ENCODE measurements at places on chromosomes 7 and 10.
A peak's percentile ranks its signal among the peaks of the same experiment; 100 is the strongest.

DNA sequence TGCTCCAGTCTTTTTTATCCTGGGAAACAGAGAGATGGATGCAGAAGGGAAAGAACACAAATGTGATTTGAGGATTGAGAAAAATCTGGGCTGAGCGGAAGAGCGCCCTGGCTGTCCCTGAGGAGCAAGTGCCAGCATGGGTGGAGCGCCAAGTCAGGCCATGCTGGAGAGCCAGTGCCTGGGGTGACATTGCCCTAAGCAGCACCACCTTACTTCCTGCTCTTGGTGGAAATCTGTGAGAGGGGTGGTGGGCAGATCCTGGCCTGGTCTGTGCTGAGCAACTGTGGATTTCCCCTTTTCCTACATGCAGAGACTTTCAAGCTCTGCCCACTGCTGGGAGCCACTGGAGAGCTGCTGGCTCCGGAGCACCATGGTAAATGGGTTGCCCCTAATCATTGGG, 36.9 kb downstream of the DDIT4 start:
- DNase-seq = peak; percentile 52

DNA sequence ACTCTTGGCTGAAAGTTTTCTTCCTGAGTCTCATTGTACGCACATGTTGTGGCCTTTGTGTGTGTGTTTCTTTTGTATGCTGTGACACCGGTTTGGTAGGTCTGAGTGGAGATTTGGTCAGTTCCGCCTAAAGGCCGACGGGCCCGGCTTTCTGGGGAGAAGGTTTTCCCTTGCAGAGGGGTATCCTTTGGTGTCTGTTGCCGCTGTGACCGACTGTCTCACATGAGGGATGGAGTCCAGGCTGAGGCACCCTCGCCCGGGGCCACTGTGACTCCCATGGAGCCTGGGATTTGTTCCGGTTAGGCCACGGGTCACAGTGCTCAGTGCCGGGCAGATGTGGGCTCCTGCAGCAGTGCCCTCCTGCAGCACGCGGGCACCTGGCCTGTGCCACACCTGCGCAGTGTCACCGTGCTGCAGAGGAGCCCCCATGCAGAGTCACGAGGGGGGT, 19.4 kb downstream of the INPP5A start:
- peak; percentile 54 for DNase-seq

DNA sequence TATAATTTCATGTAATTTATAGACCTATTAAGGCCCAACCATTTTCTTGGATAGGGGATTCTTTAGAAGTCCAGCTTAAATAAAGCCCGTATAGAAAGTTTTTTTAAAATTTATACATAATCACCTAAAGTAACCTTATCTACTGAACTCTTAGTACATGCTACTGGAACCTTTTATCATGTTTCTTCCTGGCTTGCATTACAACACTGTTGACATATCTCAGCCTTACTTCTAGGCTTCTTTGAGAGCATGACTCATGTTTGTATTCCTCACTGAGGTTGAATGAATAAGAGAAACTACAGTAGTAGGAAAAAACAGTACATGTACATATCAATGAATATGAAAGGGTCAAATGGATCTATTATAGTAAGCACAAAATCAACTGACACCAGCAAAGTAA, 8.2 kb upstream of the MAGI2 start:
- no peak for DNase-seq

DNA sequence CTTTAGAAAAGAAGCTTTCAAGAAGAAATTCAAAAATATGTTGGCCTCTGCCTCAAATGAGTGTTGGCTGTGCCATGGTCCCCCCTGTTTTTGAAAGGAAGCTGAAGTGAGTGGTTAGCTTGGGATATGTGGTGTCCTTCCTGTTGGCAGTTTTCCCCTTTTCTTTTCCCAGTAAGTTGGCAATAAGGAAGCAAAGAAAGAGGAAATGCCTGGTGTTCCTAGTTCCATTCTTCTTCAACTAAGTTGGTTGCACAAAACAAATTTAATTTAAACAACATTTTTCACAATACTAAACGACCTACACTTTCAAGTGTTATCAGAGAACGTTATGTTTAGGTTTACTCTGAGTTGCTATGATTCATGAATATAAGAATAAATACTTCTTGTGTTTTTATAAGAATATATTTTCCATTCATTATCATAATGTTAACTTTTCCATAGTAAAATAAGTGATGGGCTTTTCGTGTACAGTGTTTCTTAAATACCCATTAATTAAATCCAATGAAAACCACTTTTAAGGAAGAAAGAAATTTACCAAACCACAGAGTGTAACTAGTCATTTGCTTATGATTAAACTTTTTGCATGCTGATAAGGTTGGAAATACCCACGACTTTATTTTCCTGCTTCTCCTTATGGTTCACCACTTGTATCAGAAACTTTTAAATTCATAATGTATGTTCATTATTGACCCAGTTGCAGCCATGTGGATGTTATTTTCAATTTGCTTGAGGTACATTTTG, 7.7 kb downstream of the HDAC9 start:
- no peak for DNase-seq

- DNase-seq = peak; percentile 42
These were observed 71.7 kb downstream of the MTURN start for GRCh38 chr7:30206491-30206890.

DNA sequence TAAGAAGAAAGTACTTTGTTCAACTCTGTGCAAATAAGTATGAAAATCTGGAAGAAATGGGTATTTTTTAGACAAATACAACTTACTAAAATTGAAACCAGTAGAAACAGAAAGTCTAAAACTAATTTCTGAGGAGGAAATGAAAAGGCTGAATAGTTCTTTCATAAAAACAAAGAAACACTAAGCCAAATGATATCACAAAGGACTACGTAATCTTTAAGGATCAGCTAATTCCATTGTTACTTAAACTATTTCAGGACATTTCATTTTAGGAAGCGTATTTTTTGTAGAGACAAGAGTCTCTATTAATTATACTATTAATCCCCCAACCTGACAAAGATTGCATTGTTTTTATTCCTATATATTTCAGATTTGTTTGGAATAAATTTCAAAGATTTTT, 11.2 kb upstream of the CCSER2 start:
- DNase-seq = no peak

DNA sequence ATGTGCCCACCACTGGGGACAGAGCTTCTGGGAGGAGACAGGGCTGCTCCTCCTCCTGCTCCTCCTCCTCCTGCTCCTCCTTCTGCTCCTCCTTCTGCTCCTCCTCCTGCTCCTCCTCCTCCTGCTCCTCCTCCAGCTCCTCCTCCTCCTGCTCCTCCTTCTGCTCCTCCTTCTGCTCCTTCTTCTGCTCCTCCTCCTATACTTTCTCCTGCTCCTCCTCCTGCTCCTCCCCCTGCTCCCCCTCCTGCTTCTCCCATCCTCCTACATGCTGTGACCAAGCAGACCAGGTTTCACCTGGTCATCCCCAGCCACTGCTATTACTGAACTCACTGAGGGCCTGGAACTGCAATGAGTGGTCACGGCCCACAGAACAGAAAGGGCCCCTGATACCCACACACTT, 154.0 kb upstream of the PPP2R2D start:
- DNase-seq = no peak

GRCh38 chr10:5692461-5693358, 8.1 kb downstream of the TASOR2 start:
- no peak for DNase-seq

DNA sequence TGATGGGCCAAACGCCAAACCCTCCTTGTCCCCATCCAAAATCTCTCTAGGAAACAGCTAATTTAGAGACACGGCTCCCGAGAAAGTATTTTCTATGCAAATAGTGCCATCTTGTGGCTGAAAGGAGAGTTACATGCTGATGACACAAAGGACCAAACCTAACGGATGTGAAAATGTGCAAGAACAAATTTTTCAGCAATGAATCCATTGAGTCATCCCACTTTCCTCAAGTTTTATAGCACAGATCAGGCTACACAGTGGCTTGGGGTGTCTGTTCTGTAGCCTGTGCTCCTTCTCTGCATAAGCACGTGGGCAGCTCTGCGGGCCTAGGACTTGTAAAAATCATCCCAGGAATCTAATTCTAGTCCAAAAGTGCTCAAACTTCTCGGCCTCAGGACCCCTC, 154.8 kb upstream of the PRR15 start:
- peak; percentile 81 for DNase-seq

GRCh38 chr10:44243851-44244510, 140.9 kb downstream of the CXCL12 start:
- DNase-seq = peak; percentile 40

- DNase-seq = peak; percentile 14
These were observed 98.2 kb upstream of the PRKCQ start for GRCh38 chr10:6678211-6678803.

GRCh38 chr7:19117091-19117869, at the start of gene TWIST1:
TWIST1 (minus strand) TSS chr7:19117636; CDS start chr7:19117321, 315 bp downstream.
- peak; percentile 45 for DNase-seq

DNA sequence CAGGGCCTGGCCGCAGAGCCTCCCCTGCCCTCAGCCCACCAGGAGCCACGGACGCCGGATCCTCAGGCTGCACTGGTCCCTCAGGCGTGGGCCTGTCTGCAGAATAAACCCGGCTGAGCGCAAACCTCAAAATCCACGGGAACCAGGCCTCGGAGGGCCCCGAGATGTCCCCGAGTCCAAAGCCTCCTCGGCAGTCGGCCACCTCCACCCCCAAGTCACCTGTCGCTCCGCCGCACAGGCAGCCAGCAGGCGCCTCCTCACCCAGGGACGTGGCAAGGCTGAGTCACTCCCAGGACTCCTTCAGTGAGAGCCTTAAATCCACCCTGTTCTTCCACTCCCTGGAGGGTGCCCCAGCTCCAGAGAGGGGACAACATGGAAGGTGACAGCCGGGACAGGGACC, 33.2 kb downstream of the STK32C start:
- no peak for DNase-seq

DNA sequence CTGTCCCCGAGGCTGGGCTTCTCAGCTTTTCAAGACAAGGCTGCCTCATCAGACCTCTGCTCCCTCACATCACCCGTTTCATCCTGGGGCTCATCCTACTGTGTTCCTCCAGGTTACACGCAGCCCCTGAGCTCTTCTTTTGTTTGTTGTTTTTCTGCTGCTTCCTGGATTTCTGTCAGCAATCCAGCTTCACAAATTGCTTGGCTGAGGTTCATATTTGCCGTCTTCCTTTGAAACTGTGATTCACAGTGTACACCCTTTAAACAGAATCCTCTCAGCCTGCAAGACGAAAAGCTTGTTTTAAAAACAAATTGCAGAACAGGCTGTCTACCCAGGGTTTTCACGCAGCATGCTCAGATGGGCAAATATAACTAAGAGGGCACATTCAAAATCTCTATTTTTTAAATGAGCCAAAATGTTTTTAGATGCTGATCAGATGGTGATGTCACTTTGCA, 39.1 kb upstream of the PARD3 start:
- DNase-seq = no peak

DNA sequence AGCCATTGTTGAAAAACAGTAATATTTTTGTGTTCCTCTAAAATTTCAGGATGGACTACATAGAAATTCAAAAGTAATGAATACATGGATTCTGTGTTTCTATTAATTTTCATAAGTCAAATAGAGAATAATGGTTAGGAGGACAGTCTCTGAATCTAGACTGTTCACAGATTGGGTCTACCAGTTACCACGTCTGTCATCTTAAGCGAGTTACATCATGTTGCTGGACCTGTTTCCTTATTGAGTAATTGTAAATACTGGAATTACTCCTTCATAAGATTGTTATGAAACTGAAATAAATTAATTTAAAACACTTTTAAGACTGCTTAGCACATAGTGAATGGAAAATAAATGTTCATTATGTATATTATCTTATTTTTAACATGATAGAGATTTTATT, 172.3 kb downstream of the KCND2 start:
- no peak for DNase-seq

Measured in T47D (cell line).